ENCODE measurements at places on chromosomes 3 and 15.

DNA sequence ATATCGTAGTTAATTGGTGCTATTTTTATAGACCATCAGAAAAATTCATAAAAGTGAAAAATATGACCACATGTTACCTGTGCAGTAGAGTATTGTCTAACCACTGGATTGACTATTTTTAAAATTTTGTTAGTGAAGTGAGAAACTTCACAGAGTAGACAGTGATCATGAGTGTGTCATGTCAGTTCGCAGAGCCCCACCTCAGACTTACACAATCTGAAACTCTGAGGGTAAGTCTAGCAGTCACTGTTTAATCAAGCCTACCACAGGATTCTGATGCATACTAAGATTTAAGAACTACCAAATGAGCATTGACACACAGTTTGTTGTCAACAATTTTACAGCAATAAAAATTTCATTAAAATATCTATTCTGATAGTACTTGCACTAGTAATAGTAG is 552.9 kb upstream of the SUCLG2 start:
- no peak for DNase-seq

GRCh38 chr15:91223863-91224262 is 123.8 kb downstream of the SV2B start:
- no peak for DNase-seq

- peak; percentile 77 for DNase-seq
These were observed 473 bp downstream of the TASOR start for GRCh38 chr3:56682462-56683121.

DNA sequence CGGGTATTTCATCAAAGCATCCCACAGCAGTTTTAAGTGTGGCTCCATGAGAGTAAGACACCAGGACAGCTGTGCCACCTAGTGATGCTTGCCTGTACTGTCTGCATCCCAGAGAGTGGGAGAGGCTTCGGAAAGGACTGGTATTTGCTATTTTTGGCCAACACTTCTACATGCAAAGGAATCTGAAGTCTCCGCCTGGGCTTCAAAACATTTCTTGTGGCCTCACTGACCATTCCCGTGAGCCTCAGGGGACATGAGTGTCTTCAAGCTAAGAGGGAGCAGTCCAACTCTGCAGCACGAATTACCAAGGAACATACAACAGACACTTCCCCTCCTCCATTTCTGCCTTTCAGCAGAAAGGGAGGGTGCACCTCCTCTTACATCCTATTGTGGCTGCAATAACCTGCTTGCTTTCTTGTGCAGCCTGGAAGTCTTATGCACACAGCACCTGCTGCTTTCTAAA is 177.5 kb downstream of the RORA start:
- DNase-seq = no peak

- no peak for DNase-seq
These were observed 33.2 kb upstream of the MME start for GRCh38 chr3:155046935-155047334.

GRCh38 chr15:58306591-58307312 is 125.0 kb upstream of the LIPC start:
- no peak for DNase-seq

DNA sequence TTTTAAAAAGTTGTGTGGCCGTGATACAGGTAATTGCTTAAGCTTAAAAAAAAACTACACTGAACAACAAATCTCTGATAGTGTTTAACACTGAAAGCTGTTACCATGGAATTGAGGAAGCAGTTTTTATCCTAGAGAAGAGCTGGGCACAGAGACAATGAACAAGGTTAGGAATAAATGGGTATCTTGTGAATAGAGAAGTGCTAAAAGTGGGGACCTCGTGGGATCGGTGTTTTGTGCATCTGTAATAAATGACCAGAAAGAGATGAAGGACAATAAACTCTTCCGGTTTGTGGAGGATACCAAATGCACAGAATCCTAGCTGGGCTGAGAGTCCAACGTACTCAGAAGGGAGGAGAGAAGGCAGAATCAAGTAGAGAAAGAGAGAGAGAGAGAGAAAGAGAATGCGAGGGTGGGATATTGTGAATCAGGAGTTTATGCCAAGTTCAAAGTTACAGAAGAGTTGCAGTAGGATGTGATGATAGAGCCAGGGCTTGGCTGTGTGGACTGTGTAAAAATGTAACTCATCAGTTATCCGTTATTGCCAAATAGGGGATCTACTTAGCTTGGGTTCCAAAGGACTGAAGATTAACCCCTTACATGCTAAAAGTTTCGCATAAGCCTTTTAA is 148.9 kb downstream of the IL20RB start:
- no peak for DNase-seq

GRCh38 chr3:186609247-186609868 is 3.5 kb upstream of the AHSG start:
- no peak for DNase-seq

- no peak for DNase-seq
These were observed 26.8 kb upstream of the NR2C2 start for GRCh38 chr3:14920536-14920935.

- DNase-seq = no peak
These were observed 57.2 kb downstream of the BFSP2 start for GRCh38 chr3:133457025-133457424.

DNA sequence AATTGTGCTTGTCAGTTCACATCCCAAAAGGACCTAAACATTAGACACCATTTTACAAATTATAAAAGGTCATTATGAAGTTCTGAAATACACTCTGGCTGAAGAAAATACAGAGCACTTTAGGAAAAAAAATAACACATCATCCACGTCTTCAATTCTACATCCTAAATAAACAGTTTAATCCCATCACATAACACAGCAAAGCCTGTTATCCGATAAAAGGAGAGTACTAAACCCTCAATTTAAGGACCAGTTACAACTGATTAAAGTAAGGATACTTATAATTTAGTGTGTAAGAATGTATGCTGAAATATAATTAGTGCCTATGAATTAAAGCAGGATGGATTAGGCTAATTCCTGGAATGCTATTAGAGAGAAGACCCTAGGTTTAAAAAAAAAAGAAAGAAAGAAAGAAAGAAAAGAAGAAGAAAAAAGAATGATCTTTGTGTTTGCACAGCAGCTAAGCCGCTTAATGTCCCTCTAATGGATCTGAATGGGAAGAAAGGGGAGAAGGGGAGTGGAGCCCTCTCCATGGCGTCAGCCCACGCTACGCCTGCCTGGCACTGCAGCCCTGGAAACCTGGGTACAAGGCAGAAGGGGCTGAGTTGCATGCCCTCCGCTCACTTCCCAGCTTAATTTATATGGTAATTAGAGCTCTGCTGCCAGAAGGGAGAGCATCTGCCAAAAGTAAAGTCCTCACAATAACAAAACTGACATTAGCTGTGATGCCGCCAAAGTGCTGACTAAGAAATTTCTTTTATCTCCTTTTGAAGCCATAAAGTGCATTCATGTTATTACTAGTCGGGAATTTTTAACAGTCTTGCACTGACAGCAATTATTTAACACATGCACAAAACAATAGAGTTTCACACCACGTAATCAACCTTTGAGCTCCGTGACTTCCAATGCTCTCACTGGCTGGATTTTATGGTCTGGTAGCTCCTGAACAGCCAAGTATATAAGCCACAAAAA is 90.0 kb downstream of the FSIP1 start:
- DNase-seq = no peak

- no peak for DNase-seq
These were observed 118.5 kb downstream of the MAP2K5 start for GRCh38 chr15:67660874-67661606.

- no peak for DNase-seq
These were observed 434.2 kb upstream of the CNTN3 start for GRCh38 chr3:75048650-75049049.

DNA sequence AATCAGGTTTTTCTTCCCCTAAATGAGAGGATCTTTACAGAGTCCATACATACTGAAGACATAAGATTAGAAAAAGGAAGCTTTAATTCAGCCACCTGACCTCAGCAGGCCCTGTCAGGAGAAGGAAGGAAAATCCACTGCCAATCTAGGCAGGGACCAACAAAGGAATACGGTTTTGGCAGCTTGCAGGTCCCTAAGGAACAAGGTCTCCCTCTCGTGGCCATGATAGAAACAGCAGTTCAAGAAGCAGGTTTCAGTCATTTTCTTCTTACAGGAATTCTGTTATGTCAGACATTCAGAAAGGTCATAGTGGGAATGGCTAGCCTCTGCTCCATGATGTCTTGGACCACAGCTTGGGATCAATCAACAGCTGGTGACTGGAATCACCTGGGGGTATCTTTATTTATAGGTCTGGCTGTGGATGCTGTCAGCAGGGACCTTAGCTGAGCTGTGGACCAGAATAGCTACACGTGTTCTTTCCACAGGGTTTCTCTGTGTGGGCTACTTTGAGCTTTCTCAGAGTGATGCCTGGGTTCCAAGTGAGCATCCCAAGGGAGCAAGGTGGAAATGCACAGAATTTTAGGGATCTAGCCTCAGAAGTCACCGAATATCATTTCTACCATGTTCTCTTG is 9.4 kb upstream of the CMSS1 start:
- DNase-seq = peak; percentile 54

- no peak for DNase-seq
These were observed 38.7 kb downstream of the C3orf38 start for GRCh38 chr3:88188436-88188835.

DNA sequence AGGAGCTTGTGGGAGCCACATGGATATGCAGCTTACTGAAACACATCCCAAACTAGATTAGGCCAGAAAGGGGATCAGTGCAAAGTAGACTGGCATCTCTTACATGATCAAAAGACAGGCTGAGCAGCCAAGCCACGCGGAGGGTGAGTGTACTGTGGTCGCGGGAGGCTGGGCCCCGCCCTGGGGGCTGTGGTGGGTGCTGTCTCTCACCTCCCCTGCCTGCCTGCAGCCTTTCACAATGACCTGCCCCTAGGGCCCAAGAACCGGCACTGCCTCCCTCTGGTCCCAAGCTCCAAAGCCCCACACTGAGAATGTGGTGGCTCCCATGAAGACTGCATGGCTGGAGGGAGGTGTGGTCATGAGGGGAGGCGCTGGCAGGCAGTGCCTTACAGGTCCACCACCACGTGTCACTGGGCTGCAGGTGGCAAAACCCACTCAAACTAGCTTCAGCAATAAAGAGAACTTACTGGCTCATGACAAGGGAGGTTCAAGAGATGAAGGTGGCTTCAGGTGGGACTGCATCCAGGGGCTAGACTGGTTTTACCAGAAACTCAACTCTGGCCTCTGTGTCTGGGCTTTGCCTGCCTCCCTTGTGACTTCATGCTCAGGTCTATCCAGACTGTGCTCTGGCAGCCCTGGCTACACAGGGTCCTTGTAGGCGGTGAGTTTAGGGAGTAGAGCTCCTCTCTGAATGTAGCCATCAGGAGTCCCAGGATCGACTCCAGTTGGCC is 27.4 kb upstream of the PLXND1 start:
- no peak for DNase-seq

- DNase-seq = no peak
These were observed 61.0 kb downstream of the ISG20 start for GRCh38 chr15:88699861-88700260.

DNA sequence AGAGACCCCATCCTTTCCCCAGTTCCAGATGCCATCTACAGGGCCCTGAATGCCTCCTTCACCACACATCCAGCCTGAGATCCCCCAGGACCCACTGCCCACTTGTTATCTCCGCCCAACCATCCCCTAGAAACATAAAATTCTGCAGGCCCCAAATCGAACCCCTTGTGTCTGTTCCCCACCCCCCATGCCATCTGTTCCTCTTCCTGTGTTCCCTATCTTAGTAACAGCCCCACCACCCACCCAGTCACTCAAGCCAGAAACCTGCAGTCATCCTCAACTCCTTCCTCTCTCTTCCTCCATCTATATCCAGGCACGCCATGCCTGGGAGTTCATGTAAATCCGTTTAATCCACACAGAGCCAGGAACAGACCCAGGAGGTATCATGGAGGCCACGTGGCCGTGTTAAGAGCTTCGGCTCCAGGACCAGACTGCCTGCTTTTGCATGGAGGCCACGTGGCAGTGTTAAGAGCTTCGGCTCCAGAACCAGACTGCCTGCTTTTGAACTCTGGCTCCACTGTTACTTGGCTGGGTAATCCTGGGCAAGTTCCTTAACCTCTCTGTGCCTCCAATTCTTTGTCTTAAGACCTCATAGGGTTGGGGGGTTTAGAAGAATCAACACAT is 4.8 kb downstream of the CSRNP1 start:
- DNase-seq = no peak

GRCh38 chr3:74844428-74844827 is 230.0 kb upstream of the CNTN3 start:
- no peak for DNase-seq

DNA sequence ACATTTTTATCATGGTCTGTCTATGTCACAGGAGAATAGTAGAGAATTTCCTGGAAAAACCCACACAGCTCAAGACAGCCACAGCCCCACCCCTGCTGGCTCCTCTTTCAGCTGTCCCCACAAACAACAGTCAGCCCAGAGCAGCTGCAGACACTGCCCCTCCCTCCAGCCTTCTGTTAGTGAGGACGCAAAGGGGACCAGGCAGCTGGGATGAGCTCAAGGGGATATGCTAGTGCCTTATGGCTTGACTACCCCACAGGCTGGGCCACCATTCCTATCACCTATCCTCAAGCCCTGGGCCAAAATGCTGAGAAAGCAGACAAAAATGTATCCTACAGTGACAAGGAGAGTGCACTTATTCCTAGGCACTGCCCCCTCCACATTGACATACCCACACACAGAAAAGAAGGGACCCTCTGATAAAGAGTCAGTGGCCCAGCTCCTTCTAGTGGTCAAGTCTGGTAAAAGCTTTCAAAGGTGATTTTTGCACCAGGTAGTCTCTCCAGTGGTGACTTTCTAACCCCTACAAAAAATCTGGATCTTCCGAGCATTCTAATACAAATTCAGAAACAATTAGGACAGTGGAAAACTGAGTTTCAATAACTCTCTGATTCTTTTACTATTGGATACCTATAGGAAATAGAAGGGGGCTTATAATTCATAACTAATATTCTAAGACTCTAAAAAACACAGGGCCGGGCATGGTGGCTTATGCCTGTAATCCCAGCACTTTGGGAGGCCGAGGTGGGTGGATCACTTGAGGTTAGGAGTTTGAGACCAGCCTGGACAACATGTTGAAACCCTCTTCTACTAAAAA is 3.0 kb upstream of the MAP1A start:
- DNase-seq = peak; percentile 57

GRCh38 chr15:56886363-56886931 is 32.0 kb upstream of the TCF12 start:
- DNase-seq = no peak

DNA sequence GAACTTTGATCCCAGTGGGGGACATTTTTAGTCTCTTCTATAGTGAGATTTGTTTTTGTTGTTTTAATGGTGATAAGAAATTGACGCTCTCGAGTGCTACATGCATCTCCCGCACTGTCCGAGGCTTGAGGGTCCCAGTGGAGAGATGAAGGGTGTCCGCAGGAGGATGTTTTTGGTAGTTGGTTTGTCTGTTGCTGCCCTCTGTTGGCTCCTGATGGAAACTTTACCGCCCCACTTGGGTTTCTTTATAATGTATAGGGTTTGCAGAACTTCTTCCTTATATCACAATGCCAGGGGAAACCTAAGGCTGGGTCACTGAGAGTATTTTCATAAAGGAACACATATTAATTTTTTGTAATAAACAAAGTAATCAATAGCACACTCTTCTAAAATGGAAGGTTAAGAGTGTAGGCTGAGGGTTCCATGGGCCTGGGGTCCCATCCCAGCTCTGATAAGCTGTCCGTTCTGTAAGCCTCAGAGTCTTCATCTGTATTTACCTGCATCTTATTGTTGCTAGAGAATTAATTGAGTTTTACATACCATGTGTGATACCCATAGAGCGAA is 185.3 kb upstream of the FEZF2 start:
- DNase-seq = no peak
